Activated gamma-delta T cell treated with Interleukin-2 at 50 U/mL for 16 hours (primary cell): ENCODE measurements at places on chromosomes 1 and 21.

DNA sequence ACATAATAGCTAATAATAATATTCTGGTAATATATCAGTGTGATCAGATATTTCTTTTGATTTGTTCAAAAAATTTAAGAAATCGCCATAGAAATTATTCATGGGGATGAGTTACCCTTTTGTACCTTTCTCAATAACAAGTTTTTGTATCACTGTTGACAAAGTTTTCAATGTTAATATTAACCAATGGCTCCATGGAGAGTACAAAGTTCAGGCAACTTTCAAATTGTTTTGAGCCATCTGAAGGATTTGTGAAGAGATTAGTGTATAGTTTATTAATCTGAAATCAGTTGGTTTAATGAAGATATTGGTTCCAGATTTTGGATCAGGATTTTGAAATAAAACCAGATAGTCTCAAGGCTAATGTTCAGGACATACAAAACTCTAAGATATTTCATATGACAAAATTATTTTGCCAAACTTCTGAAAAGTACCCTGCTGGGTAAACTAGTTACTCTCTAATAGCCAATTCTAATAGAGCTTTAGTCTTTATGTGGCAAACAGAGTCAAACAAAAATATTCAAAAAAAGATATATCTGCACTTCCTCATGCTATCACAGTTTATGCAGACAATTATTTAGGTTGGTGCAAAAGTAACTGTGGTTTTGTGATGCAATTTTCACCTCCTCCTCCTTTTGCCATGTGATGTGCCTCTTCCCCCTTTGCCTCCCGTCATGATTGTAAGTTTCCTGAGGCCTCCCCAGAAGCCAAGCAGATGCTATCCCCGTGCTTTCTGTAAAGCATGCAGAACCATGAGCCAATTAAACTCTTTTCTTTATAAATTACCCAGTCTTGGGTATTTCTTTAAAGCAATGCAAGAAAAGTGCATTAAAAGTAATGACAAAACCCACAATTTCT, 1105.0 kb downstream of the PLA2G4A start:
- DNase-seq: no peak

GRCh38 chr1:189131576-189131975, 1346.1 kb downstream of the BRINP3 start:
- no peak for DNase-seq

GRCh38 chr1:32464716-32465577, at the start of gene ZBTB8B:
Gene ZBTB8B, plus strand, starts transcription at chr1:32465072. Its CDS starts 5,553 bp downstream, at chr1:32470625.
- peak; percentile 29 for DNase-seq

GRCh38 chr21:41799763-41800162, 32.9 kb upstream of the RIPK4 start:
- no peak for DNase-seq
